ENCODE measurements at places on chromosomes 5 and 9. TPM values are rescaled to one million over a fixed set of nuclear protein-coding genes. Genes with fewer than 3 reads are reported as not detected.

DNA sequence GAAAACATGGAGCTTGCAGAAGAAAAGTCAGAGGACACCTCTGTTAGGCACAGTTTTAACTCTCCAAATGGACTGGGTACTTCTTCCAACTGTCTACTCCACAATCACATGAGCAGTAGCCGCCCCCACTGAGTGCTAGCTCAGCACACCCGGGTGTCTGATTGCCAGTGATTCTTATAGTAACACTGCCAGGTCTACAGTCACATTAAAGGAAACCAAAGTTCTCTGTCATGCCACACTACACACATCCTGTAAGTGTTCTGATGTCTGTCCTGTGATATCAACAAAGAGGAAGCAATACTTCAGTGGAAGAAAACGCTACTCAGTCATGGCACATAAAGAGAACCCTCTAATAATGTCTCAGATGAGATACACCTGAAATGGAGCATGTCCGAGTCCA lies at the start of gene HAVCR2:
HAVCR2 (minus strand) TSS at position 69 of the 400 bp plus-strand sequence; CDS start at position 8, 61 bp downstream.
- peak; percentile 85 for DNase-seq

DNA sequence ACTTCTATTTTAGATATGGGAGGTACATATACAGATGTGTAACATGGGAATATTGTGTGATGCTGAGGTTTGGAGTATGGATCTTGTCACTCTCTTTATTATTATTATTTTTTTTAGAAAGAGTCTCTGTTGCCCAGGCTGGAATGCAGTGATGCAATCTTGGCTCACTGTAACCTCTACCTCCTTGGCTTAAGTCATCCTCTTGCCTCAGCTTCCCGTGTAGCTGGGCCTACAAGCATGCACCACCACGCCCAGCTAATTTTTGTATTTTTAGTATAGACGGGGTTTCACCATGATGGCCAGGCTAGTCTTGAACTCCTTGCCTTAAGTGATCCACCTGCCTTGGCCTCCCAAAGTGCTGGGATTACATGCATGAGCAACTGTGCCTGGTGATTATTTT lies 138.4 kb upstream of the SLC28A3 start:
- no peak for DNase-seq

GRCh38 chr5:60495644-60496520 lies 204.1 kb downstream of the DEPDC1B start:
- DNase-seq, result no peak

- no peak for DNase-seq
Measured at GRCh38 chr5:22673131-22673530, 180.0 kb downstream of the CDH12 start.

- peak; percentile 17 for DNase-seq
Measured at GRCh38 chr9:75644649-75645048, 245.8 kb upstream of the PCSK5 start.

- DNase-seq, result no peak
Measured at GRCh38 chr9:68690088-68690487, 15.0 kb upstream of the PIP5K1B start.

DNA sequence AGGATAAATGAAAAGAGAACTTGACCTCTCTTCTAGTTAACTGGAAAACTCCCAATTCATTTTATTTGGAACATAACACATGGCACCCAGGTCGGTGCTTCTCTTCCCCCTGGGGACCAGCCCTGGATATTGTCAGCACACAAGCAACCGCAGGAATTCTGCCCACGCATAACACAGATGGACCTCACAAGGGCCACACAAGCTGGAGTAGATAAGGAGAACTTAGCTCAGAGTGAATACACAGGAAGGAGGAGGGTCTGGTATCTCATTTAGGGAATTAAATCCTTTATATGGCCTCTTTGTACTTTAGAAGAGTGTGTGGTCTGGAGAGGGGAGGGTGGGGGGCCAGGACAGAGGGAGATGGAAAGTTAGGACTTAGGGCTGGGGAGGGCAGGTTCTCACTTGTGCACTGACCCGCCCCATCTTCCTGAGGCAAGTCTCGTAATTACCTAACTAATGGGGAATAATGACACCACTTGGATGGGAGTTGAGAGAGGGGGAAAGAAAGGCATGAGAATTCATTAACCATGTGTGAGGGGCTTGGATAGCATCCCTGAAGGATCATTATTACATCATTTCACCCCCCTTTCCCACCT lies 341.2 kb upstream of the WWC1 start:
- DNase-seq, result no peak

DNA sequence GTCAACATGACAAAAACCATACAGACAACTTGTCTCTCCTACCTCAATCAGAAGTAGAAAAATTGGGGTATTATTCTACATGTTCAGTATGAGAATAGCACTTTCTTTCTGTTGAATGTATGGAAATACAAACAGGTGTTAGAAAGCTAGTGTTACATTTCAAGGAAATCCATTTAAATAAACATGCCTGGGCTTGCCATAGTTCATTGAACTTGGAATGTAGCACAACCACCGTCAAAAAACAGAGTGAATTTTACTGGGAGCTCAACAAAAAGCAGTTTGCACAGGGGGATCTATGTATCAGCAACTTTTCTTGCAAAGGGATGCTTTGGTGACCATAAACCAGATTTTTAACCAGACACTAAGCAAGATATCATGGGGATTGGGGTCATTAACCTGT lies 307.9 kb upstream of the SMARCA2 start:
- DNase-seq, result no peak

GRCh38 chr5:158789441-158789840 lies 310.3 kb downstream of the EBF1 start:
- no peak for DNase-seq

- no peak for DNase-seq
Measured at GRCh38 chr5:96636594-96636993, 25.6 kb upstream of the CAST start.

- DNase-seq, result no peak
Measured at GRCh38 chr9:90641086-90641485, 1.5 kb downstream of the DIRAS2 start.

- DNase-seq, result no peak
Measured at GRCh38 chr5:23411994-23412393, 95.4 kb upstream of the PRDM9 start.

GRCh38 chr5:116415182-116415581 lies 159.4 kb downstream of the SEMA6A start:
- no peak for DNase-seq

DNA sequence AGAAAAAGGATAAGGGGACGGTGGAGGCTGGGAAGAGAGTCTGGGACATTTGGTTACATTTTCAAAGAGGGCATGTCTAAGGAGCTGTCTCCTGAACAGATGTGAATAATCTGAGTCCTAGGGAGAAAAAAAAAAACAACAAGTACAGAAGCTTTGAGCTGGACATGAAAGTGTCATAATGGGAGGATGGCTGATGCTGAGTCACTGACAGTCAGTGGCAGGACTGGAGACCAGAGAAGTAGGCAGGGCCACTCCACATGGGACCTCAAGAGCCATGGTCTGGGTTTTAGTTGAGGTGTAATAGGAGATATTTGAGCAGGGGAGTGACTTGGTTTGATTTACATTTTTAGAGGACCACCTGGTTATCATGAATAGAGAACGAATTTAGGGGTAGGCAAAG lies 70.6 kb downstream of the DPYSL3 start:
- DNase-seq, result no peak

DNA sequence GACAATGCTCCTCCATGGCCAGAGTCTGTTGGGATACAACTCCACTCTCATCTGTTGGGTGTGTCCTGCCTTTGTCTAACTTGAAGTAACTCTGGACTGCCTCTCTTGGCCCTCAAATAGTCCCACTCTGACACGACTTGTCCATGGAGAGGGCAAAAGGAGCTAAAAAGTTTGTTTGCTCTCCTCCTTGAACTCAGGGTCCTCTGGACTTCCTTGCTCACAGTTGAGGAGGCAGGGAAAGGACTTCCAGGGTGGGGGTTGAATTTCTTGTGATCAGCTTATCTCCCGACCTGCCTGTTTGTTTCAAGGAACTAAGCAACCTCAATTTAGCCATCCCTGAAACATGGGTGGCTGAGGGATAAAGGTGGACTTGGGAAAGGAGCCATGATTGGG lies 11.7 kb downstream of the DNAJB5 start:
- no peak for DNase-seq

DNA sequence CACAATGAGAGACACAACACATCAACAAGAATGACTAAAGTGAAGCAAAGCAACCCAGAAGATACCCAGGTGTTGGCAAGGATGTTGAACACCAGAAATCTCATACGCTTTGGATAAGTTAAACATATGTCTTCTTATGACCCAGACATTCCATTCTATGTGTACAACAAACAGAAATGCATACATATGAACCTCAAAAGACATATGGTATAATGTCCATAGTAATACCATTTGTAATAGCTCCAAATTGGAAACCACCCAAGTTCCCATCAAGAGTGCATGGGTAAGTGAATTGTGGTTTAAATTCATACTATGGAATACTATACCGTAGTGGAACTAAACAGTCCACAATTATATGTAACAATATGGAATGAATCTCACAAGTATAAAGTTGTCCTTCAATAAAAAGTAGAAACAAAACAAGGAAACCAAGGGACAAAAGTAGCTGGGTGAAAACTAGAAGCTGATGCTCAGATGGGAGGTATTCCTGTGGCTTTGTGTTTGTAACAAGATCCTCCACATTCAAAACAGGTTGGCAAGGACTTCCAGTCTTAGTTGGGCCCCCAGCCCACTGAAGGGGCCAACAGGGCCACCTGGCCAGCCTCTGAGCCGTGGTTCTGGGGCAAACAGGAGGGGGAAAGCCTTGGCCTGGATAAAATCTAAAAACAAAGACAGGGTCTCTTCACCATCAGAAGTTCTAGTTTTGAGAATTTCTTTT lies 171.8 kb upstream of the PITX1 start:
- DNase-seq, result no peak

GRCh38 chr9:131776473-131776872 lies 36.6 kb upstream of the RAPGEF1 start:
- DNase-seq, result peak; percentile 42

- no peak for DNase-seq
Measured at GRCh38 chr9:95570646-95571045, 53.9 kb upstream of the PTCH1 start.

DNA sequence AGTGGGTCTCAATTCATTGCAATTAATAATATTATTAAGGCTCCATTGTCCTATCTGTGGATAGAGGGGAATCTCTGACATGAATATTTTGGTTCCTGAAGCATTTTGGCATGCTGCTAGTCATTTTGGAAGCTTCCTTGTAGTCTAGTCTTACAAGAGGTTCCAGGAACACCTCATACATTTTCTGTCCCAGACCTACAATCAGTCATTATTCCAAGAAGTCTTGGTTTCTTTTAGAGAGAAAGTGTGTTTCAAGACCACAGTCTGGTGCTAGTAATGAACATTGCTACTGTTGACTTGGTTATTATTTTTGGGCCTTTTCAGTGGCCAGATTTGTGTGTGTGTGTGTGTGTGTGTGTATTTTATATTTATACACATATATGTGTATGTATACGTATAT lies 98.9 kb downstream of the ERCC6L2 start:
- no peak for DNase-seq

GRCh38 chr5:6827526-6828219 lies 114.4 kb downstream of the TENT4A start:
- DNase-seq, result no peak

DNA sequence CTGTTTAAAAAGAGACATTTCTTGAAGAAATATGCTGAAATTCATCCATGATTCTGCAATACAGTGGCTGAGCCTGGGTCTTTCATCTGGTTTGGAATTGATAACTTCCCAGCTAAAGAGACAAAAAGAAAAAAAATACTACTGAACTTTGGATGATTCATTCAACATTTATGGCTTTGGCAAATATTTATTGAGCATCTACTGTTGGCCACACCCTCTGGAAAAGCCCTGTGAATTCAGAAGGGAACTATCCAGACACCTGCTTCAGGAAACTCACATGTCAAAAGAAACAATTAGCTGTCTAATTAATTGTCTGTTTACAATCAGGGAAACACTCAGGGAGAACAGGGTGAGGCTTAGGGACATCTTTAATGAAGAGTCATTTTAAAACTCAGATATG lies 17.8 kb upstream of the ZNF622 start:
- DNase-seq, result no peak

DNA sequence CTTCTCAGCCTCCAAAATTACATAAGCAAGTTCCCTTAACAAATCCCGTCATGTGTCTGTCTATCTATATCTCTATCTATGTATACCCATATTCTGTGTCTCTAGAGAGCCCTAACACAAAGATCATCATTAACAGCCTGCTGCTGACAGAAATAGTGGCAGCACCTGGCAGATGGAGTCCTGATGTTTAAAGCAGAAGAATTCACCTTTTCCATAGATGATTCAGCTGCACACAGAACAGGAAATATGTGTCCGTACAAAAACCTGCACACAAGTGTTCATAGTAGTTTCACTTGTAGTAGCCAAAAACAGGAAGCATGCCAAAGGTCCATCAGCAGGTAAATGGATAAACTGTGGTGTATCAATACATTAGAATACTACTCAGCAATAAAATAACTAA lies 45.0 kb upstream of the ACO1 start:
- peak; percentile 7 for DNase-seq

GRCh38 chr9:117325110-117325731 lies 89.6 kb downstream of the ASTN2 start:
- DNase-seq, result no peak

- peak; percentile 7 for DNase-seq
Measured at GRCh38 chr9:72333709-72334108, 31.3 kb downstream of the ZFAND5 start.

GRCh38 chr9:27179245-27179865 lies 70.3 kb downstream of the TEK start:
- DNase-seq, result no peak

DNA sequence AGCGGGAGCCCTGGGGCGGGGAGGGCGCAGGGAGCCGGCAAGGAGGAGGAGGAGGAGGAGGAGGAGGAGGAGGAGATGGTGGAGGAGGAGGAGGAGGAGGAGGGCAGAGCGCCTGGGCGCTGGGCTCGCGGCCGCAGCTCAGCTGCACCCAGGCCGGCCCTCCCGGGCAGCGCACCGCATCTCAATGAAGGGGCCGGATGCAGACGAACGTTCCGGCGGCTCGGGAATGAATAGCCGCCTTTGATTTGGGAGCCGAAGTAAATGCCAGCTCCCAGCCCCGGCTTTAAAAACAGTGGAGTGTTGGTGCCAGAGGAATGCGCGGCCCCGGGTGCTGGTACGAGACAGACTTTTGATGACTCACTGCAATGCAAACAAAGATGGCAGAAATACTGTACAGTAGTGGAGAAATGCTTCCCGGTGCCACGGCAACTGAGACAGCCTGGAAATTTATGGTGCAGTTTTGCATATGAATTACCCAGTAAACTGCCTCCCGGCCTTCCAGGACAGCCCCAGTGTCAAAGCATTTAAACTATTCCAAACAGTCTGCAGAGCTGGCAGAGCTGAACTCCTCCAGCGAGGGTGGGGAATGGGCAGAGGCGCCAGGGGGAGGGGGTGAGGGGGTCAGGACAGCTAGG lies 43.1 kb downstream of the NACC2 start:
- DNase-seq, result no peak

- DNase-seq, result no peak
Measured at GRCh38 chr9:92729735-92730155, 34.9 kb downstream of the BICD2 start.

CTNNAL1 gene
- 38.5 TPM for total RNA-seq

TMEM252 gene
- not detected for total RNA-seq

PRELID2 gene
- total RNA-seq, result 8.2 TPM

HTR1A gene
- total RNA-seq, result not detected

RNF183 gene
- not detected for total RNA-seq

NDST1 gene
- 26.6 TPM for total RNA-seq

CDC20B gene
- total RNA-seq, result not detected

CAPSL gene
- total RNA-seq, result not detected

PCDHA1 gene
- total RNA-seq, result not detected

BARX1 gene
- total RNA-seq, result not detected

Measured in OCI-LY7 (cell line).